ENCODE measurements at places on chromosomes 7 and 10. TPM values are rescaled to one million over a fixed set of nuclear protein-coding genes. Genes with fewer than 3 reads are reported as not detected.

Gene CALHM3
- total RNA-seq: not detected

Gene FOXI2
- total RNA-seq: 0.43 TPM

Gene PTN
- not detected for total RNA-seq

Gene ADARB2
- 4.1 TPM for total RNA-seq

Gene UNCX
- not detected for total RNA-seq

Gene STEAP1B
- not detected for total RNA-seq

Gene PIP
- not detected for total RNA-seq

Gene PDLIM1
- 41.7 TPM for total RNA-seq

Gene GJD4
- not detected for total RNA-seq

Gene CHST15
- 21.8 TPM for total RNA-seq

Gene NKX2-3
- 5.8 TPM for total RNA-seq

Gene ACTL6B
- not detected for total RNA-seq

Gene CXCL12
- 31.6 TPM for total RNA-seq

Gene EFCAB10
- total RNA-seq: not detected

Gene CHAT
- total RNA-seq: not detected

Gene NOS3
- 6.2 TPM for total RNA-seq

Gene MOSPD3
- 5.3 TPM for total RNA-seq

Gene SNX10
- 0.58 TPM for total RNA-seq

Gene MKX
- total RNA-seq: 1.6 TPM

Gene LRIT1
- not detected for total RNA-seq

Gene C7orf33
- total RNA-seq: not detected

Gene CNTNAP2
- 18.2 TPM for total RNA-seq

Gene TMEM196
- not detected for total RNA-seq

Gene SEC61G
- total RNA-seq: 204 TPM

Gene NKX6-2
- total RNA-seq: not detected

Gene STRIP2
- not detected for total RNA-seq

Gene LMBR1
- total RNA-seq: 143 TPM

Gene DKK1
- 1.2 TPM for total RNA-seq

Gene SFRP4
- not detected for total RNA-seq

Measured in stomach (tissue), 19 donors.